ENCODE measurements at places on chromosomes 16 and 17. TPM values are rescaled to one million over a fixed set of nuclear protein-coding genes. Genes with fewer than 3 reads are reported as not detected.

DNA sequence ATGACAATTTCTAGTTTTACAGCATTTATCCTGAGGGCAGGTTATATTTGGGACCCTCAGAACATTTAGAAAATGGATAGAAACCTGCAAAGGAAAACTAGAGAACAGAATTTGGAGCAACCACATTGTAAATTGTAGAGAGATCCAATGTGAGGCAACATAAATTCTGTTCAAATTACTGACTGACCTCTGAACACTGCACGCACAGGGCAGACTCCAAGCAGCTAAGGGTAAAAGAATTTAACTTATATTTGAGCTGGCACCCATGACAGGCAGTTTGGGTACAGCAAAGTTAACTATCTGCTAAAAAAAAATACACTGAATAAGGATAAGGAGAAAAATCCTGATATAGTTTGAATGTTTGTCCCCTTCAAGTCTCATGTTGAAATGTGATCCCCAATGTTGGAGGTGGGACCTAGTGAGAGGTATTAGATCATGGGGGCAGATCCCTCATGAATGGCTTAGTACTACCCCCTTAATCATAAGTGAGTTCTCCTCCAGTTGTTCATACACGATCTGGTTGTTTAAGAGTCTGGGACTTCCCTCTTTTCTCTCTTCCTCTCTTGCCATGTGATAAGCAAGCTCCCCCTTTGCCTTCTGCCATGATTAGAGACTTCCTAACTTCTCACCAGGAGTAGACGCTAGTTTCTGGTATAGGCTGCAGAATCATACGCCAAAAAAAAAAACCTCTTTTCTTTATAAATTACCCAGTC, 75.7 kb downstream of the FBXL20 start:
- DNase-seq = no peak

- DNase-seq = no peak
Measured at GRCh38 chr16:89198417-89199240, 1.7 kb downstream of the SLC22A31 start.

GRCh38 chr16:69607674-69608073, 41.9 kb downstream of the NFAT5 start:
- no peak for DNase-seq

GRCh38 chr17:9253308-9253707, 232.0 kb downstream of the NTN1 start:
- DNase-seq = no peak

NUP93 gene
- total RNA-seq = 149 TPM

- DNase-seq = peak; percentile 25
Measured at GRCh38 chr17:38605841-38606645, at the start of gene SRCIN1. Gene SRCIN1, minus strand, starts transcription at chr17:38605952. Its CDS starts 247 bp downstream, at chr17:38605705.

CASKIN1 gene
- total RNA-seq = 1.0 TPM

DNA sequence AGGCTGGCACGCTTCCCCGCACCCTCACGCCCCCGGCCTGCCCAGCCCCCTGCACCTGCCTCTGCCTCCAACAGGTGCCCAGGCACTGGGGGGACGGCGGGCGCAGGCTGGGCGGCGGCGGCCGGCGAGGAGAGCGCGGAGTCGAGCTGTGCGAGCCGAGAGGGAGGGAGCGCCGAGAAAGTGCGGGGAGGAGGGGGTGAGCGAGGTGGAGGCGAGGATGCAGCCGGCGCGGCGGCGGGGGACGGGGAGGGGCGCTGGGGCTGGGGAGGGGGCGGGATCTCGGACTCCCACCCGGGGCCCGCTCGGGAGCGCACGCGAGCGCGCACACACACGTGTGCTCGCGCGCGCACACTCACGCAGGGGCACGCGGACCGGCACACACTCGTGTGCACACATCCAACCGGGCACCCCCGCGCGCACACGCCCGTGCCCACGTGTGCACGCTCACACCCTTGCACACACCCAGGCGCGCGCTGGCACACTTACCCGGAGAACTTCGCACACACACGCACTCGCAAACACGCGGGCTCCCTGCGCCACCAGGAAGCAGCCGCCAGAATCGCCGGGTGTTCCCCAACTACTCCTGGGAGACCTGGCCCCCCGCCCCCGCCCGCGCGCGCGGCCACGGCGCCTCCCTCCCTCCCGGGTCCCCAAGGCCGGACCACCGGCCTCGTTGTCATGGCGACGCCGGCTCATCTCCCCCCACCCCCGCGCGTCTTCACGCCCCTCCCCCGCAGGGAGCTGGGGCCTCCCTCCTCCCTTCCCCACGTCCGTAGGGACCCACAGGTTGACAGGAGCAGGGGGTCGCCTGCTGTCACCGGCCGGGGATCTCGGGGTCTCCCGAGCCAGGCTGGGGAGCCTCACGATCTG, at the start of gene DOC2A:
TSS of gene DOC2A (minus strand) at position 184 of the 870 bp plus-strand sequence. CDS start 805 bp downstream, outside the sequence.
- no peak for DNase-seq
